B cell (primary cell): ENCODE measurements at places on chromosomes 7 and 10.

GRCh38 chr10:114856544-114857287, 35.1 kb downstream of the FHIP2A start:
- DNase-seq, result no peak

GRCh38 chr10:108639010-108639409, 1284.3 kb downstream of the XPNPEP1 start:
- DNase-seq, result no peak

GRCh38 chr7:42193471-42194129, 43.4 kb downstream of the GLI3 start:
- no peak for DNase-seq

- no peak for DNase-seq
Measured at GRCh38 chr10:34291466-34292193, 523.5 kb downstream of the PARD3 start.

DNA sequence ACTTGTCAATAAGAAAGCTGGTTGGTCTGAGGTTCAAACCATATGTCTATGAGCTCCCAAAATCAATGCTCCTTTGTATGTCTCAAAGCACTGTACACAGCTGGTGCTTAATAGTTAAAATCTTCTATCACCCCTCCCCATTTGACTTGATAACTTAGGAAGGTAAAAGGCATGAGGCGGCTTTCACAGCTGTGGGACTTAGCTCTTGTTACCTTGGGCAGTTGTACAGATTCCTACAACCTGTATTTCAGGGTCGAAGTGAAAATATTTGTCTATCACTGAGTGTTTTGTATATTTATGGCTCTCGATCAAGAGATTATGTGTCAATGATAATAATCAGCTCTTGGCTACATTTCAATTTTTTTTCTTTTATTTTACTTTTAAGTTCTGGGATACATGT, 992 bp upstream of the KIFBP start:
- no peak for DNase-seq

DNA sequence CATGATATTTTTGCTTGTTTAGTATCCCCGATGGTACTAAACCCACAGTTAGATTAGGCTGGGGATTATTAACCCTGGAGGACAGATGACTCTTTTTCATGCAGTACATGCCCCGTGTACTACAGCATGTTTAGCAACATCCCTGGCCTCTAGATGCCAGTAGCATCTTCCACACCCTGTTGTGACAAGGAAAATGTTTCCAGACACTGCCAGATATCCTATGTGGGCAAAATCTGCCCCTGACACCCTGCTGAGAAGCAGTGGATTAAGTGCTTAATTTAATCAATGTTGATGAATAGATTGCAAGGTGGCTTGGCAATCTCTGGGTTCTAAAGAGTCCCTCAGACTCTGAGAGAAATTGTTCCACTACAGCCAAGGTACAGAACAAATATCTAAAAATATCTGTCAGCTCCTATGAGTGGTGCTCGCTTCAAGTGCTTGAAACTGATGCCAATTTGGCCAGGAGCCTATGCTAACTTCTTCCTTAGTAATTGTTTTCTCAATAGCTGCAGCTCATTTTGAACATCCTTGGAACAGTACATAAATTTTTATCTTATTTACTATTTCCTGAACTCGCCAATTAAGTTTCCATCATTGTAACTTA, 247.0 kb downstream of the SORCS1 start:
- no peak for DNase-seq

DNA sequence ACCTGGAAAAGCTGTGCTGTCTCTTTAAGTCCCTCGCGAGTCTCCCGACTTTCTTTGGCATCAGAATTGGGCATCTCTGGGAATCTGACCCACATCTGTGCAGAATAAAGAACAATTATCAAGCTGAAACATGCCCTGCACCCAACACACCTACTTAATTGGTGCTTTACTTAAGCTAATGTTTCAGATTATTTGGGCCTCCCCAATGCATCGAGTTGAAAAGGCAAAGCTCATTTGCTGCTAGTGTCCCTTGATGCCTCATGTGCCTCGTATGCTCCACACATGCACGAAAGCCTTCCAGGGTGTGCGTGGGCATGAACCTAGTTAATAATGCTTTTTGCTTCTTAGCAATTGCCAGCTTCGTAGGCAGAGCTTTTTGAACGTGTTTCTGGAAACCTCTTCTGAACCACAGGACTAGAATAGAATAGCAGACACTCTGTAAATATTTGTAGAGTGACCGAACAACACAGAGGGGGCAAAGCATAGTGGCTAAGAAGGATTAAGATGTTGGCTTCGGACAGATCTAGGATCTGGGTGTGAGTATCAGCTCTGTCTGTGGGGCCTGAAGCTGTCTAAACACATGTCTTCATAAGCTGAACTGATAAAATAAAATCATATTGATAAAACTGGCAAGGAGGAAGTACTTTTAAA, 26.7 kb upstream of the FGFR2 start:
- DNase-seq, result no peak

DNA sequence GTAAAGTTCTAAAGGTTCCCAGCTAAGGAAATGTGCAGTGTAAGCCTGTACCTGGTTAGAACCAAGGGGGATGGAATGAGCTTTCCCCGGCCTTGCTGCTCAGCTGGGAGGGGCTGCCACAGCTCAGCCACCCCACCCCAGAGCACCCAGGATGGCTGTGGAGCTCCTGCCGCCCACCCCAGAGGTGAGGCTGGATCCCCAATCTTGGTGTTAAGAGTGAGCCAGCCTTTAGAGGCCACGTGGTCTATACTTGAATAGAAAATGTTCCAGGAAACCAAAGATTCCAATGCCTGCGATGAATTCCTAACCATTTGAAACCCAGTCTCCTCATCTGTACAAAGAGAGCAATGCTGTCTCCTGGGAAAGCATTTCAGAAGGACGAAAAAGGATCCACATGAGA, 16.5 kb downstream of the DIP2C start:
- DNase-seq, result no peak

GRCh38 chr10:90430186-90430585, 427.7 kb downstream of the HTR7 start:
- no peak for DNase-seq

- no peak for DNase-seq
Measured at GRCh38 chr10:133474027-133474426, 20.3 kb downstream of the SCART1 start.

GRCh38 chr10:135132-135600, at the start of gene ZMYND11:
Gene ZMYND11, plus strand, starts transcription at chr10:135455. Its CDS starts 44,558 bp downstream, at chr10:180013.
- DNase-seq, result peak; percentile 81

DNA sequence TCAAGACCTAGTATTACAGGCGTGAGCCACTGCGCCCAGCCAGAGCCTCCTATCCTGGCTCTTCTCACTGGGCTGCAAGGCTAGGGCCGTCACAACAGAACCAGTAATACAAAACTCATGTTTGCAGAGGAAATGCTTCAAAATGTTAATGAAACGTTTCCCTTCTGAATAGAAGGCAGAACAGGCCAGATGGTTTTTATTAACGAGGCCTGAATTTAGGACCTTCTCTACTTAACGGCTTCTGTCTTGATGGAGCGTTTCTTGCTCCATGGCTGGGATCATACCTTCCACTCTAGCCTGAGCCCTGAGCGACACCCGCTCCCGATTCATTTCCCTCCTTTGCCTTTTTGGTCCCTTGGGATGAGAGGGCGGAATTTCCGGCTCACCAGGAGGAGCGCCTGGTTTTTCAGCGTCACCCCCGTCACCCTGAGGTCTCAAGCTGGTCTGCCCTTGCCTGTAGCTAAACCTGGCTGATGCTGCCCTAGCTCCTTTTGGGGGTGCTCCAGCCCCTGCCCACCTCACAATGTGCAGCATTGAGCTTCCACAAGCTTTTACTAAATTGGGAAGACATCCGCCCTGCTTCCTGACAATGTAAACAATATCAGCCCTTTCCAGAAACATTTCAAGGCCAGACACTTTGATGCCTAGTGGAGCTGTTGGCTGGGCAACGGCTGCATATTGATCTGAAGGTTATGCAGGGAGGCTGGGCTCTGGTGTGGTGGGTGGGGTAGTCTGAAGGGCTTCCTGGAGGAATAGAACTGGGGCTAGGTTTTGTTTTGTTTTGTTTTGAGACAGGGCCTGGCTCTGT, 5.2 kb downstream of the CLIP2 start:
- no peak for DNase-seq

- DNase-seq, result no peak
Measured at GRCh38 chr10:82742478-82742877, 867.5 kb downstream of the NRG3 start.

DNA sequence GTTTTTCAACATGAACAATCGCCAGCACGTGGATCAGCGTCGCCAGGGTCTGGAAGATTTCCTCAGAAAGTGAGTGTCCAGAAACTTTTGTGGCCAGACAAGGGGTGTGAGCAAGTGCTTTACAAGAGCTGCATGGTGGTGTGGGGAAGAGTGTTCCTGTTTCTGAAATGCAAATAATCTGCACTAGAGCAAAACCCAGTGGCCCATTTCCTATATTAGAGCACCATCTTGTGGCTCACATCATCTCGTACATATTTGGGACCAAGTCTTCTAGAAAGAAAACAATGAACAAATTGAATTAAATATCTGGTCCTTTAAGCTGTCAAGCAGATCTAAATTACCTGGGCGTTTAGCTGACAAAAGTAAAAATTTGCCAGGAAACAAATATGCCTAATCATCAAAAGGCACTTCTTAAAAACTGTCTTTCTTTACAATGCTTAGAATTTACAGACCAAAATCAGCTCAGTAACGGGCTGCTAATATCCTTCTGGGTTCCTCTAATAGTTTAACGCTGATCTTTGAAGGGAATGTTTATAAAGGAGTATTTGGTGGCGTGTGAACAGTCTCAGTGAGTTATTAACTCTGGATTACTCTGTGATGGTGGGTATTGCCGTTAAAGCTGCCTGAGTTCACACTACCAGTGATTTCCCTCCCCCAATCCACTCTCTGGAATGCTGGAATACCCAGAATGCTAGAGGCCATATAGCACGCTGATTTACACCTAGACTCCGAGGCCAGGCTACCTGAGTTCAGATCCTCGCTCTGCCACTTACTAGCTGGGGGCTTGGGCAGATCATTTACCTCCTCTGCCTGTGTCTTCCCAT, 73.6 kb downstream of the SNX10 start:
- peak; percentile 89 for DNase-seq

GRCh38 chr7:100752994-100753393, 19.6 kb downstream of the ZAN start:
- no peak for DNase-seq

DNA sequence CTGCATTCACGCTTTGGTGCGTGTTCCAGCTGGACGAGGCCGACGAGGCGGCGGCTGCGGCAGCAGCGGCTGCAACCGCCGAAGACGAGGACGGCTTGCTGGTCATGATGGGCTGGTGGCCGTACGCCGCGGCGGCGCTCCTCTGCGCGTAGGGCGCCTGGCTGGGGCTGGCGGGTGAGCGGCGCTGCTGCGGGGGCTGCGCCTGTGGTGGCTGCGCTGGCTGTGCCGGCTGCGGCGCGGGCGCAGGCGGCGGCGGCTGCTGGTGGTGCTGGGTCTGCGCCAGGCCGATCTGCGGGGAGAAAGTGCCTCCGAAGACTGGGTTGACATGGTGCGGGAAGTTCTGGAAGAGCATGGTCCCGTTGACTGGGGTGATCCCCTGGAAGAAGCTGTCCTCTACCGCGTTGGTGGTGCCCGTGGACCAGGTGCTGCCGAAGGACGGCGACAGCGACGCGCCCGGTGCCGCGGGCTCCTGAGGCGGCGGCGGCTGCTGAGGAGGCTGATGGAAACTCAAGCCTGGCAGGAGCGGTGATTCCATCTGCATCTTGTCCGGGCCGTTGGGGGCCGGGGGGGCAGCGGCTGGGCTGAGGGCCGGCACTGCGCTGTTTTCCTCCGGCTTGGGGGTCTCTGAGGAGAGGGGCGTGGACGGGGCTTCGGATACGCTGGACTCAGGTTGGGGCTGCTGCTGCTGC, 51.1 kb downstream of the CPEB3 start:
- peak; percentile 72 for DNase-seq

- DNase-seq, result no peak
Measured at GRCh38 chr10:34864149-34865067, 49.3 kb upstream of the PARD3 start.

- no peak for DNase-seq
Measured at GRCh38 chr10:114780577-114781184, 40.9 kb upstream of the FHIP2A start.

DNA sequence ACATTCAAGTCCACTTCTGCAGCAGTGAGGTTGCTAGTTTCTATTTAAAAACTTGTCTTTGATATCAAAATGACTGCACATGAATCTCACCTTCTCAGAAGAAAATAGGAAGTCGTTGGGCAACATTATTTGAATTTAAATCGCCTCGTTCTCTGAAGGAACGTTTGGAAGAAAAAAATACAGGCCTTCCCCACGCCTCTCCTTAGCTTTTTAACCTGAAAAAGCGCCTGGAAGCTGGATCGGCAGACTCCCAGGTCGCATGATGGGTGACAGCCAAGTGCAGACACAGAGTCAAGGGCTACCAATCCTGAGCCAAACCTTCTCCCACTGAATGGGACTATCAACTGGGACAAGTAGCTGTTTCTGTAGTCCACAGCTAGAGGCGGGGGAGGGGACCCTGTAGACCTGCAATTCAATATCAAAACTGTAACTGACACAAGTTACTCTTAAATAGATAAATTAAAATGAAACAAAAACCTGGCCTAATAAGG, 2.2 kb downstream of the FAM53B start:
- peak; percentile 63 for DNase-seq

DNA sequence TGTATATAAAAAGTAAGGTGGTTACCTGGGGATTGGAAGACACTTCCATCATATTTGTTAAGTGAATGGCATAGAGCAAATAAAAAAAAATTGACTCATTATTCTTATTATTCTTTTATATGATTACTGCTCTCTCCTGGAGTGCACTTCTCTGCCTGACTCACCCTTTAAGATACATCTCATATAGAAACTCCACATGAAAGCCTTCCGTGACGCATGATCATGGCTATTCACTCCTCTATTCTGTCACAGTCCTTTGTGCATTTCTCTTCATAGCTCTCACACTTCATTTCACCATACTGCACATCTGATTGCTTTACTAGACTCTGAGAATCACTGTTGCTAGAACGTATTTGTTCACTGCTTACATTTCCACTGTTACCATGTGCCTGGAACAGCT, 597.3 kb downstream of the CNTNAP2 start:
- DNase-seq, result no peak

GRCh38 chr7:28996836-28997235, 38.7 kb upstream of the TRIL start:
- DNase-seq, result no peak

- DNase-seq, result no peak
Measured at GRCh38 chr7:42495256-42495655, 258.2 kb upstream of the GLI3 start.

GRCh38 chr10:78398382-78398781, 364.7 kb downstream of the RPS24 start:
- no peak for DNase-seq

- DNase-seq, result no peak
Measured at GRCh38 chr10:47380341-47381102, 3.6 kb downstream of the ZNF488 start.

- no peak for DNase-seq
Measured at GRCh38 chr10:70435241-70436085, 6.0 kb downstream of the NODAL start.

DNA sequence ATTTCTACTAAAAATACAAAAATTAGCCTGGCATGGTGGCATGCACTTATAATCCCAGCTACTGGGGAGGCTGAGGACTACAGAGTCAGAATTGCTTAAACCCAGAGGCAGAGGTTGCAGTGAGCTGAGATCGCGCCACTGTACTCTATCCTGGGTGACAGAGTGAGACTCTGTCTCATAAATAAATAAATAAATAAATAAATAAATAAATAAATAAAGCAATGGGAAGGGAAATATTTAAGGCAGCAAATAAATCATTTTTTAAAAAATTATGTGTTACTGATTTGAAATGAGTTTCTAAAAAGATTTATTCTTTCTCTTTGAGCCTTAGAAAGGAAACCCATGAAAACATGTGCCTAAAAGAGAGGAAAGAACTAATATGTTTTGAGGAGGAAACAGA, 45.2 kb upstream of the ZEB1 start:
- no peak for DNase-seq
